Urothelium cell line (cell line): ENCODE measurements at places on chromosomes 1 and 21.

DNA sequence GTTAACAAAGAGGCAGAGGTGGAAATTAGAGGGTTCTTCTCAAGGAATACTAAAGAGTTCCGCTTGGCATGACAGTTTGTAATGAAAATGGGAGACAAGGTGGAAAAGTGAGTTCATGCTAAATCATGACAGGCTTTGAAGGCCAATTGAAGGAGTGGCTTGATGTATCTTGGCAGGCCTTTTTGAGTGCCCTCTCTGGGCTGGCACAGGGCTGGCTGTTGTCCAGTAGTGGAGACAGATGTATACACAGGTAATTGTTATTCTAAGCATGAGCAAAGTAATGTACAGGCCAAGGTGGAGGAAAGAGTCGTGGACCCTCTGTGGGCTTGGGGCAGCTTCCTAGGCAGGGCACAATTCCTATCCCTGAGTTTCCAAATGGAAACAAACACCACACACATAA, 196.7 kb upstream of the GALNT2 start:
- DNase-seq: no peak

DNA sequence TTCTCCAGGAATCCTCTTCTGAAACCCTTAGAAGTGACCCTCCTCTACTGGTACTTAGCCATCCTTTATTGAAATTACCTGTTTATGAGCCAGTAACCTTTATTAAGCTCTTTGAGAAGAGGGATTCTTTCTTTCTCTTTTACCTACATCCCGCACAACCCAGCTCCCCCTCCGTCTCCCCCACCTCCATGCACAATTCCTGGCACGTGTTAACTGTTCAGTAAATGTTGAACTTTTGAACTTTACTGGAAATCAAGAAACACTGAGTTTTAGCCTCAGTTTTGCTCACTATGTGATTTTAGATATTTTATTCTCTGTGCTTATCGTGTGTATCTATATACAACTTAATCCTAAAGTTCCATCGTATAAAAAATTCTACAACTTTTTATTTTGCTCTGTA, 1.8 kb downstream of the TMED5 start:
- DNase-seq: peak; percentile 6

DNA sequence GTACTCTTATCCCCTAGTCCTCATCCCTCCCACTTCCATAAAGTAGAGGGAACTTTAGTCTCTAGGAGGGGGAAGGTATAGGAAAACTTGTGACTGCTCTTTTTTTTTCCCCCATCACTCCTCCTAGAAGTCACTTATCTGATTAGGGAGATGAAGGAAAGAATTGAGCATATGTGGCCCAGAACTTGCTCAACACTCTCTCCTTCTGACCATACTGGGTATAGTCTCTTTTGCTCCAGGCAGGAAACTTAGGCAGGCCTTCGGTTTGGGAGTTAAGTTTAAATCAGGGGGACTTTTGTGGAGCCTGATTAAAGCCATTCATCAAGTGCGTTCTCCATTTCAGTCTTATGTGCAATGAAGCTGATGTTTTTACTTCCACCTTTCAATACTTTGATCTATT, 5.8 kb downstream of the UBE2U start:
- DNase-seq: no peak

- DNase-seq: no peak
Measured at GRCh38 chr1:97893844-97894243, 27.0 kb downstream of the DPYD start.

DNA sequence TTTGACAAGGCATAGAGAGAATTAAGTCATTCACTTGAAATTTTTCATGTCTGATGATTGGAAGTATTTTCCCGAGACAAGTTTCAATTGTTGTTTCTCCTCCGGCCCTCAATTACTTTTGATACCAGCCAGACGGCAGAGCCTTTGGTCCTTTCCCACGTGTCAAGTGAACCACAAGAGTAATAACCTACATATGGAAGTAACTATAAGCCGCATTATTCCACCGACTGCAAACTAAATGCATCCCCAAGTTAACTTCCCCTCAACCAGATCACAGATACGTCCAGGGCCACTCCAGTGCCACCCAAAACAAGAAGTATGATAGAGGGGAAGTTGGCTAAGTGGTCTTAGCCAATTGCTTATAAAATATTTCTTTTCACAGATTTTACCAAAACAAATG, 20.2 kb downstream of the COLGALT2 start:
- no peak for DNase-seq

GRCh38 chr1:203907901-203908300, 46.5 kb downstream of the SNRPE start:
- no peak for DNase-seq

DNA sequence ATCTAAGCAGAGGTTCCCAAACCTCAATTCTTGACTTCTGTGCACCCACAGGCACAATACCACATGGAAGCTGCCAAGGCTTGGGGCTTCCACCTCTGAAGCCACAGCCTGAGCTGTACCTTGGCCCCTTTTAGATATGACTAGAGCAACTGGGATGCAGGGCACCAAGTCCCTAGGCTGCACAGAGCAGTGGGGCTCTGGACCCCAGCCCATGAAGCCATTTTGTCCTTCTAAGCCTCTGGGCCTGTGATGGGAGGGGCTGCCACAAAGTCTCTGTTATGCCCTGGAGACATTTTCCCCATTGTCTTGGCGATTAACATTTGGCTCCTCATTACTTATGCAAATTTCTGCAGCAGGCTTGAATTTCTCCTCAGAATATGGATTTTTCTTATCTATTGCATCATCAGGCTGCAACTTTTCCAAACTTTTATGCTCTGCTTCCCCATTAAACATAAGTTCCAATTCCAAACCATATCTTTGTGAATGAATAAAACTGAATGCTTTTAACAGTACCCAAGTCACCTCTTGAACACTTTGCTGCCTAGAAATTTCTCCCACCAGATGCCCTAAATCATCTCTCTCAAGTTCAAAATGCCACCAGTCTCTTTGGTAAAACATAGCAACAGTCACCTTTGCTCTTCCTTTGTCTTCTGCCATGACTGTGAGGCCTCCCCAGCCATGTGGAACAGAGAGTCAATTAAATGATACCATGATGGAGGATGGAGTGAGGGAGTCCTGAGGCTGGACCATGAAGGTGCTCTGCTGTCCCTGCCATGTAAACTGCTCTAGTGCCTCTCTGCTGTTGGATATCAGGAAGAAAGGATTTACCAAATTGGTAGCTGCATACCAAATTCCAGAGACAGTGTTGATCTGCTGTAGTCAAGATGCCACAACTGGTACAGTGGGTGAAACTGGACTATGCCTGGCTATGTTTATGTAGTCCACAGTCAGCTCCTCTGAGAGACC, 37.6 kb downstream of the RUNX3 start:
- DNase-seq: no peak

DNA sequence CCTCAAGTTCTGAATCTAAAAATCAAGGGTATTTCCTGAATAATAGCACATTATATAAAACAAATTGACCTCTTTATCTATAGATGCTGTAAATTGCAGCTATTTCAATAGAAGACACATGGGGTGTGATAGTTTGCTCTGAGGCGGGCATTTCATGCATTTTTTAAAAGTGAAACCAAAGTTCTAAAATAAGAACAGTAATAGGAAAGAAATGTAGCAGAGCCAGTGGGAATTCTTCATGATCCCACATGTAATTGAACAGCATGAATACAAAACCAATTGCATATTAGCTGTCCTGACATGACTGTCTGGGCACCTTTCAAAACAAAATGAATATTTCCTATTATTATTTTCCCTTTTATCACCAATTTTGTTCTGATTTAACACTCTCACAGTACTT, 85.0 kb downstream of the RGS21 start:
- DNase-seq: no peak

GRCh38 chr1:224188286-224188685, 5.2 kb downstream of the DEGS1 start:
- DNase-seq: no peak

GRCh38 chr1:171769754-171770153, 11.7 kb upstream of the METTL13 start:
- DNase-seq: no peak
